ENCODE measurements at places on chromosomes 6 and 20. TPM values are rescaled to one million over a fixed set of nuclear protein-coding genes. Genes with fewer than 3 reads are reported as not detected.

GRCh38 chr6:154246723-154247118 is 109.9 kb downstream of the IPCEF1 start:
- no peak for DNase-seq

DNA sequence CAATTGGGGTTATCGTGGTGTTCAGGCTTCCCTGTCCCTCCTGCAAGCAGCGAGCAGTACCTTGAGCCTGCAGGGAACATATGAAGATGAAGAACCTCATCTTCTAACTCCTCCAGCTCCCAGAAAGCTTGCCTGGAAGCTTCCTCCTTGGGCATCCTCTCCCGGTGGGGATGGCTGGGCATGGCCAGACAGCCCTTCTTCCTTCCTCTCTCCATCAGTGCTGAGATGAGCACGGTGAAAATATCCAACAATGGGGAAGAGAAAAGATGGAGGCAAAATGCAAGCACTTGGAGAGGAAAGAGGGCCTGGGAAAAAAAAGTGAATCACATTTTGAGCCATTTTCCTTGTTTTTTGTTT is 107.7 kb upstream of the FOXA2 start:
- no peak for DNase-seq

DNA sequence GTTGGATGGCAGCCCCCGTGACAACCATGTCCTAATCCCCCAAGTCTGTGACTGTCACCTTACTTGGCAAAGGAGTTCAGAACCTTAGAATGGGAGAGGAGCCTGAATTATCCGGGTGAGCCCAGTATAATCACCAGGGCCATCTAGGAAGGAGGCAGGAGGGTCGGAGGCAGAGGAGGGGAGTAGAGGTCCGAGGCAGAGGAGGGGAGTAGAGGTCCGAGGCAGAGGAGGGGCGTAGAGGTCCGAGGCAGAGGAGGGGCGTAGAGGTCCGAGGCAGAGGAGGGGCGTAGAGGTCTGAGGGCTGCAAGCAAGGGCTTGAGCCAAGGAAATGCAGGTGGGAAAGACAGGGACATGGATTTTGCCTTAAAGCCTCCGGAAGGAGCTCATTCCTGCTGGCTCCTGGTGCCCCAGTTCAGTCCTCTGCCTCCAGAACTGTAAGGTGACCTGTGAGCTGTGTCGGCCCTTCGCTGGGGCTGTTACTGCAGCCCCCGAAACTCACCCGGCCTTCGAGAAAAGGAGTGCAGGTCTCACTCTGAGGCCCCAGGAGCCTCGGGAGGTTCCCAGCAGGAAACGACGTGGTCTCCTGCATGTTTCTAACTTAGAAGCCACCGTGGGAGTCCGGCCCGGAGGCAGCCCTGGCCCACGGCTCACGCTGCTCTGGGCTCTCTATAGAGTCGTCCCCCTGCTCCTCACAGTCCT is 20.0 kb upstream of the SLCO4A1 start:
- DNase-seq = no peak

DNA sequence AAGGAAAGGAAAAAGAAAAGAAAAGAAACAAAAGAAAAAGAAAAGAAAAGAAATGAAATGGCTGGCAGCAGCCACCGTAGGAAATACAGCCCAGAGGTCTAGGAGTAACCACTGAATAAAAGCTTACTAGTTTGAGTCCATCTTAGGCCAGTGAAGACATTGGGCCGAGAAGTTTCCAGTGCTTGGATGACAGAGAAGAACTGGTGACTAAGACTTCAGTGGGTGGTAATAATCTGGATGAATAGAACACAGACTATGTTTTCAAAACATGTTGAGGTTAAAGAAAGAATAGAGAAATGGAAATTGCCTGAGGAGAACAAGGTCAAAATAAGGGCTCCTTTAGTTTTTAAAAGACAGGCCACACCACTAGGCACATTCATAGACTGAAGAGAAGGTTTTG is 198.8 kb downstream of the ATXN1 start:
- no peak for DNase-seq

- DNase-seq = no peak
Observed at GRCh38 chr20:32447136-32448027, 89.3 kb downstream of the ASXL1 start.

- DNase-seq = no peak
Observed at GRCh38 chr6:161270116-161270515, 3.7 kb downstream of the AGPAT4 start.

GRCh38 chr6:16689788-16690607 is 71.3 kb downstream of the ATXN1 start:
- DNase-seq = no peak

- DNase-seq = no peak
Observed at GRCh38 chr20:14538433-14538832, 201.0 kb upstream of the FLRT3 start.

GRCh38 chr6:90816764-90817163 is 229.9 kb upstream of the MAP3K7 start:
- no peak for DNase-seq

The ZFP57 gene
- total RNA-seq = 0.12 TPM

DNA sequence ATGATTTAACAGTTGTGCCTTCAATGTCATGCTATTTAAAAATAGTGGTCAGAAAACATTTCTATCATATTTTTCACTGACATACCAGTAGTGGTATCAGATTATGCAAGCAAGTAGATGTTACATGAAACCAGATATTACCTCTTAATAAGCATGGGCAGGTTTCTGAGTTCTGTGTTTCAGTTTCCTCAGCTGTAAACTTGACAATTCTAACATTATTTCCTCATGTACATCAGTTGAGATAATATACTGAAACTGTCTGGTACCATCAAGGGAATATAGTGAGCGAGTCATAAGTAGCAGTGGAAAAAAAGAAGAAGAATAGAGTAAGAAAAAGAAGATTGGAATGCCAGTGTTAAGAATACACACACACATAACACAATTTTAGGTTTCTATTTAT is 477.9 kb upstream of the MANEA start:
- no peak for DNase-seq

The BTBD3 gene
- total RNA-seq = 33.6 TPM

DNA sequence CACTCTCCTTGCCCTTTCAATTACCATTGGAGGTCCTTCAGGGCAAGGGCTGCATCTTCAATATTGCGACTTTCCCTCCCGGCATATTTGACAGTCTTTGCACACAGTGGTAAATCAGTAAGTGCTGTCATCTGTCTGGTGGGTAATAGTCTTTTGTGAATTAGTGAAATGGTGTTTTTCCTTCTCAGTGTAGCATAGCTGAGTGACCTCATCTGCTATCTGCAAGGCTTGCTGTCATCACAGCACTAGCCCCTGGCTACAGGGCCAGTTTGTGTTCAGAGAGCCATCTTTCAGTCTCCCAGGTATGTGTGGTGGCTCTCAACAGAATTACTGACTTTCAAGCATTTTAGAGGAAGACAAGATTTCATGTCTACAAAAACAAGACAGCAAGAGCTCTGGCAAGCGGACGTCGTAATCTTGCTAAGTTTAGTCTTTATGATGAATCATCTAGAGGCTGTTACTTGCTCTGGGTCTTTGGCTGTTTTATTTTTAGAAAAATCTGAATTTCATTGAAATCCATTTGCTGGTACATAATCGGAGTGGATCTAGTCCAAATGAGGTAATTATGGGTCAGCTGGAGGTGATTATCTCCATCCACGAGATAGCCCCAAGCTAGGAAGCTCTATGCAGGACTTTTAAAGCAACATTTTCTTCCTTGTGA is 528.9 kb downstream of the EPM2A start:
- no peak for DNase-seq

The ULBP2 gene
- total RNA-seq = 0.14 TPM

DNA sequence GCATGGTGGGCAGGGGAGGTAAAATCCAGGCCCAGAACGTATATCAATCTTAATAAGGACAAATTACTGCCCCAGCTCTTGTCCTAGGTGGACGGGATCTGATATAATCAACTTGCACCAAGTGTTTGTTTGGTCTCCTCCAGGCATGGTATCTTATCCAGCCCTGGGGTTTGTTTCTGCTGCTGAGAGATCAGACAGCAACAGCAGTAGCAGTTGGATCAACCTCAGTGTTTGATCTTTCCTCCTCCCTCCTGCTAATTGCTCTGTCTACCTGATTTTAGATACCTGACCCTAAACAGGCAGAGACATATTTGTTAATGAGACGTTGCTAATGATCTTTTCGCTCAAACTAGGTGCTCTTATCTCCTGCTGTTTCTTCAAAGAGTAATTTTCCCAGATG is 100.4 kb upstream of the BACH2 start:
- DNase-seq = no peak

GRCh38 chr6:7201732-7202541 is 94.2 kb downstream of the RREB1 start:
- DNase-seq = peak; percentile 64

Measured in mucosa of gallbladder (tissue), 1 donor.